ENCODE measurements at places on chromosomes 3 and 15.

DNA sequence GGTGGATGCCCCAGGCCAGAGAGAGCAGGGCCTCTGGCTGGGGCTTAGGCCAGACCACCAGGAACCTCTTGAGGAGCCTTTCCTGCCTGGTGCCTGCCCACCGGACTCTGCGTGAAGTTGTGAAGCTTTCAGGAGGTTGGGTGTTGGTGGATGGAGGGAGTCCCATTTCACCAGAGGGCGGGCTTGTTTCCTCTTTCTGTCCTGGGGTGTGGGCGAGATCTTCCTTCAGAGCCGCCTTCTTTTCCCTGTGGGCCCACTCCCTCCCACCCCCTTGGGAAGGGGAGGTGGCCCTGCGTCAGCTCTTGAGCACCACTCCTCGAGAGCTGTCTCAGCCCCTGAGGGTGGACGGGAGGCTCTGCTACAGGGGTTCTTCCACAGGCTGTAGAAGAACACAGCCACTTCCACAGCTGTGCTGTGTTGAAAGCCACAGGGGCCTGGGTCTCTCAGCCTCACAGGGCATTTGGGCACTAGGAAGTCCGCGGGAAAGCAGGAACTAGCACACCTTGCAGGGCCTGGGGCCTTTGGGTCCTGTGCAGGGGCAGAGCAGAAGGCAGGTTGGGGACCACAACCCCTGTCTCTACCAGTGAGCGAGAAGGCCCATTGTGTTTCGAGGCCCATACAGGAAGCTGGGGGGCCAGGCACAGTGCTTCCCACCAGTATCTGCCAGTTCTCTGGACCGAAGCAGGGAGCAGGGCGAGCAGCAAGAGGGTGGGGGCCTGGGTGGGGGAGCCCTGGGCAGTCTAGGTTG is 2.1 kb downstream of the AMIGO3 start:
- no peak overlapping the region for H3K4me3 ChIP-seq
- no peak for DNase-seq
- H3K36me3 ChIP-seq: no peaks in the 10 kb centered on the region
- H3K27ac ChIP-seq: no peak overlapping the region

DNA sequence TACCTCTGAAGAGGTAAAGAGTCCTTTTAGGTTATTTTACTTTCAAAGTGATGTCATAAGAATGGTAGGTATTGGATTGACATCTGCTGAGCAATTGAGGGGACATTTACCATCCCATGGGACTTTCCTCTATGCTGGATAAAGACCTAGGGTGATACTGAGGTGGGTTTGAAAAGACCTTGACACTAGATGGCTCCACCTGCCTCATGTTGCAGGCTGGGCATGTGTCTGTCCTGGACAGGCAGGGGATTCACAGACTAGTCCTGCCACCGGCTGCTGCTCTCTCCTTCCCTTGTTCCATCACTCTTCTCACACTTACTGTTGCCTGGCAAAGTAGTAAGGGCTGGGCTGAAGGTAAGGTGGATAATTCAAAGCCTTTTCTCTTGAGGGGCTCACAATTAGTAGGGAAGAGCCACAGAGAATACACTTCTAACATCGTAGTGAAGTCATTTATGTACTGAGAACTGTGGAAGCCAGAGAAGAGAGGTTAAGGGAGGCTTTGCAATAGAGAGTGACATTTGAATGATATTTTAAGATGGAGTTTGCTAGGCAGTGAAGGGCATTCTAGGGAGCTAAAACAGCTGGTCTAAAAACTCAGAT is 27.7 kb downstream of the TRAK1 start:
- H3K4me1 ChIP-seq: peaks cover 15% of the 10 kb centered on the region
- DNase-seq: peak; percentile 67
- H3K27me3 ChIP-seq: no peaks in the 10 kb centered on the region

DNA sequence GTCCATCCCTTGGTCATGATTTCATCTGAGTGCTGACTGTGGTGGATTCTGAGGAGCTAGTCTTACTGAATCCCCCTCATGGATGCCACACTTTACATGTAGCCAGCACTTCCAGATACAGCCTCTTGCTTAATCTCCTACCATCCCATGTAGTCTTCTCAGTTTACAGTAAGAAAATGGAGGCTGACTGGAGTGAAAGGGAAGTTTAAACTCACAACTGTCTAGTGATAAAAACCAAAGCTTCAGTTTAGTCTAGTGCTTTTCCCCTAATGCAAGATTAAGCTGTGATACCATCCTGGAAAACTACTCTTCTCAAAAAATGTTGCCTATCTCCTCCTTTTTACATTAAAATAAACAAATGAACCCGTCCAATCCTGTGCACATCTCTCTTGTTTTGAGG is 146.8 kb upstream of the HES1 start:
- no peaks in the 10 kb centered on the region for H3K36me3 ChIP-seq
- no peak overlapping the region for H3K27ac ChIP-seq
- no peaks in the 10 kb centered on the region for H3K27me3 ChIP-seq
- H3K4me1 ChIP-seq: no peaks in the 10 kb centered on the region

DNA sequence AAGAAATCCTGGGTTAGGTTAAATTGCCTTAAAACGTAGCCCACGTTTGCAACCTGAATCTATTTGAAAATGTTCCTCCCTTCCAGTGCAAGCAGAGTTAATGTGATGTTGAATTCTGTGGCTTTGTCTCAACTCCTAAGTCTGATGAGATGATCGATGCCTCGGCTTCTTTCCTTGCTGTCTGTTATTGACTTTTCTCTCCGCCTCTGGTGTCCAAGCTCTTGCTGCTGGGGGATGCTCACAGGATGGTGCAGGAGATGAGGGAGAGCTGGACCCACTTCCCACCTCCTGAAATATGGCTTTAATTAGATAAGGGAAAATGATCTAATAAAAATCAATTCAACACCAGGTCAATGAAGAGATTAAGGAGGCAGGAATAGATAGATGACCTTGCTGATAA is 407.9 kb upstream of the RGMA start:
- no peaks in the 10 kb centered on the region for H3K36me3 ChIP-seq
- no peak overlapping the region for H3K27ac ChIP-seq
- H3K4me1 ChIP-seq: no peaks in the 10 kb centered on the region
- no peak for DNase-seq
- H3K27me3 ChIP-seq: no peaks in the 10 kb centered on the region
- H3K4me3 ChIP-seq: no peak overlapping the region

DNA sequence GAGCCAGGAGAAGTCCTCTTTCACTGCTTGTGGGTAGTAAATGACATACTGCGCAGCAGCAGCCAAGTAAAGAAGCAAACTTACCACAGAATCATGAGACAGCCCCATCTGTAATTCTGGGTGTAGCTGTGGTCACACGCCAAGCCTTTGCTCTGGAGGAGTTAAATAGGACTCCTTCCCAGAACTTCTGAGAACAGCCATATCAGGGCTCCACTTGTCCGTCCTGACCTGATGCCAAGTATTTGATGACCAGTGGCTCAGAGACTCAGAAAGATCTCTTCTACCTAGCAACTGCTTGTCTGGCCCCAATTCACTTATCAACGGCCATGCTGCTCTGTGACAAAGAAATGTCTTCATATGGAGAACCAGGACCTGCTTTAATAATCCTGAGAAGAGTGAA is 20.6 kb upstream of the GOLIM4 start:
- no peaks in the 10 kb centered on the region for H3K27me3 ChIP-seq
- no peak overlapping the region for H3K27ac ChIP-seq
- no peak overlapping the region for H3K4me3 ChIP-seq
- no peaks in the 10 kb centered on the region for H3K36me3 ChIP-seq
- no peak for DNase-seq

- no peaks in the 10 kb centered on the region for H3K4me1 ChIP-seq
- no peak for DNase-seq
- H3K27me3 ChIP-seq: no peaks in the 10 kb centered on the region
- H3K27ac ChIP-seq: no peak overlapping the region
- H3K36me3 ChIP-seq: no peaks in the 10 kb centered on the region
These were observed 3.8 kb upstream of the GABPB1 start for GRCh38 chr15:50358845-50359244.

- H3K4me3 ChIP-seq: no peak overlapping the region
- DNase-seq: no peak
- no peaks in the 10 kb centered on the region for H3K27me3 ChIP-seq
- no peaks in the 10 kb centered on the region for H3K36me3 ChIP-seq
- peak overlapping the region; percentile 31 for H3K27ac ChIP-seq
These were observed 9.2 kb downstream of the ALPK3 start for GRCh38 chr15:84826369-84826823.

- peak; percentile 54 for DNase-seq
- H3K27me3 ChIP-seq: no peaks in the 10 kb centered on the region
- H3K36me3 ChIP-seq: no peaks in the 10 kb centered on the region
These were observed 25.8 kb upstream of the RPL39L start for GRCh38 chr3:187165144-187165543.

GRCh38 chr3:107365051-107365450 is 12.2 kb upstream of the CCDC54 start:
- H3K36me3 ChIP-seq: no peaks in the 10 kb centered on the region
- H3K4me1 ChIP-seq: no peaks in the 10 kb centered on the region
- no peak overlapping the region for H3K4me3 ChIP-seq
- no peak for DNase-seq

DNA sequence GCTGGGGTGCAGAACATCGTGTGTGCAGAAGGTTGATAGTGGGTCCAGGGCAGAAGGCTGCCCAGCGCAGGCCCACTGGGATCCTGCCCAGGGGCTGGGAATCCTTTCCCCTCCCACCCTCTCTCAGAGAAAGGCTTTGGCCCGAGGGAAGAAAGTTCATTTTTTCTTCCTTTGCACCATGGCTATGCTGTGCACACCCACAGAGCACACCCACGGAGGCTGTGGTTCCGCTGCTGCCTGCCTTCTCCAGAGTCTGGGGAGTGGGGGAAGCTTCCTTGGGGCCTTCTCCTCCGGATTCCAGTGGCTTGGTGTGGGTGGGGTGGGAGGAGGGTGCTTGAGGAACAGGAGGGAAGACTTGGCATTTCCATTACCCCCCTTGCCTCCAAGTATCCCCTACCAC is 7.0 kb upstream of the PRKCD start:
- no peak for DNase-seq
- peaks cover 43% of the 10 kb centered on the region for H3K4me1 ChIP-seq
- no peaks in the 10 kb centered on the region for H3K27me3 ChIP-seq

DNA sequence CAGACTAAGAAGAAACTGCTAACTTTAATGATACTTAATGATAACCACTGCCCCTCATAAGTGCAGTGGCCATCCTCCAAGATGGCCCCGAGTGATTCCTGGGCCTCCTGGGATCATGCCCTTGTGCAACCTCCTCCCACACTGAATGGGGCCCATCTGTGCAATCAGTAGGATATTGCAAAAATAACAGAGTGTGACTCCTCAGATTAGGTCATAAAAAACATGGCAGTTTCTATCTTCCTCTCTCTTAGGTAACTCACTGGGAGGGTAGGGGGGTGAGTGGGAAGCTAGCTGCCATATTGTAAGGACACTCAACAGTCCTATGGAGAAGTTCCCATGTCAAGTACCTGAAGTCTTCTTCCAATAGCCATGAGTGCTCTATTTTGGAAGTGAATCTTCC is 173.0 kb downstream of the SHQ1 start:
- H3K27ac ChIP-seq: no peak overlapping the region
- no peaks in the 10 kb centered on the region for H3K27me3 ChIP-seq
- no peak overlapping the region for H3K4me3 ChIP-seq
- no peaks in the 10 kb centered on the region for H3K36me3 ChIP-seq
- no peak for DNase-seq
- no peaks in the 10 kb centered on the region for H3K4me1 ChIP-seq

GRCh38 chr15:66237513-66238235 is 15.9 kb downstream of the MEGF11 start:
- no peak overlapping the region for H3K27ac ChIP-seq
- H3K4me3 ChIP-seq: no peak overlapping the region
- DNase-seq: no peak
- H3K4me1 ChIP-seq: no peaks in the 10 kb centered on the region

- H3K27ac ChIP-seq: no peak overlapping the region
- no peaks in the 10 kb centered on the region for H3K36me3 ChIP-seq
- H3K27me3 ChIP-seq: no peaks in the 10 kb centered on the region
- H3K4me1 ChIP-seq: no peaks in the 10 kb centered on the region
These were observed 561.8 kb downstream of the MCTP2 start for GRCh38 chr15:94793207-94793606.

DNA sequence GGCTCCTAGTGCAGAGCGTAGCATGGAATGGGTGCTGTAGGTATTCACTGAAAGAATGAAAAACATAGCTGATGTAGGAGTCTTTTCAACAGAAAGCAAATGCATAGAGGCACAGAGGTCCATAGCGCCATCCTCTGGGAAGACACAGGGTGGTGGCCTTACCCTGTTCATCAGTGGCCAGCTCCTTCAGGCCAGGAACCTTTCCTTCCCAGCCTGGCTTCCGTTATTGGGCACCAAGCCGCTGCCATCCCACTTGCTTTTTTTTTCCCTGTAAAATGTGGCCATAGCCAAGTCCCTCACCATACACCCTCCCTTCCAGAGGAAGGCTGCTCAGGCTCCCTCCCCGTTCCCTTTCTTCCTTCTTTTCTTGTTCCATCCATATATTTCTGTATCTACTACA is 118.1 kb downstream of the ZNF621 start:
- H3K4me3 ChIP-seq: no peak overlapping the region
- H3K36me3 ChIP-seq: no peaks in the 10 kb centered on the region
- H3K4me1 ChIP-seq: no peaks in the 10 kb centered on the region
- no peaks in the 10 kb centered on the region for H3K27me3 ChIP-seq

DNA sequence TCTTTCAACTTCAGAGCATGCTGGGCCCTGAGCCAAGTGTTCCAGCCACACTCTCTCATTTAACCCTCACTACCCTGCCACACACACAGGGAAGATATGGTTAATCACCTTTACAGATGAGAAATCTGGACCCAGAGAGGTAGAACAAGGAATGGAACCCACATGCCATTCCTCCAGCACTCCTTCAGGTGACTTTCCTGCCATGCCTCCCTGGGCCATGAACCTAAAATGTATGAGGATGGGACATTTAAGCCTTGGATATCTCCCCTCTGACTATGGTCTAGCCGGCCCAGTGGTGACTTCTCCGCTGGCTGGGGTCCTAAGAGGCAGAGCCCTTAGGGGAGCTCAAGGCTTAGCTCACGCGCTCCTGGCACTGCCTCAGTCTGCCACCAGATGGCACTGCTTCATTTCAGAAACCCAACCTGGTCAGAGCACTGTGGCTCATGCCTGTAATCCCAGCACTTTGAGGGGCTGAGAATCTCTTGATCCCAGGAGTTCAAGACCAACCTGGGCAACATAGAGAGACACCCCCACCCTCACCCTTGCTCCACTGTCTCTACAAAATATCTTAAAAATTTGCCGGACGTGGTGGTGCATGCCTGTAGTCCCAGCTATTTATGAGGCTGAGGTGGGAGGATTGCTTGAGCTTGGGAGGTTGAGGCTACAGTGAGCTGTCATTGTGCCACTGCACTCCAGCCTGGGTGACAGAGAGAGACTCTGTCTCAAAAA is 2.2 kb upstream of the DCAF1 start:
- no peaks in the 10 kb centered on the region for H3K27me3 ChIP-seq
- peak; percentile 74 for DNase-seq
- H3K4me1 ChIP-seq: peaks cover 5% of the 10 kb centered on the region
- H3K4me3 ChIP-seq: no peak overlapping the region
- peak overlapping the region; percentile 98 for H3K27ac ChIP-seq

Data from prostate gland (tissue), 2 donors.